ENCODE measurements at places on chromosomes 7 and 10.

DNA sequence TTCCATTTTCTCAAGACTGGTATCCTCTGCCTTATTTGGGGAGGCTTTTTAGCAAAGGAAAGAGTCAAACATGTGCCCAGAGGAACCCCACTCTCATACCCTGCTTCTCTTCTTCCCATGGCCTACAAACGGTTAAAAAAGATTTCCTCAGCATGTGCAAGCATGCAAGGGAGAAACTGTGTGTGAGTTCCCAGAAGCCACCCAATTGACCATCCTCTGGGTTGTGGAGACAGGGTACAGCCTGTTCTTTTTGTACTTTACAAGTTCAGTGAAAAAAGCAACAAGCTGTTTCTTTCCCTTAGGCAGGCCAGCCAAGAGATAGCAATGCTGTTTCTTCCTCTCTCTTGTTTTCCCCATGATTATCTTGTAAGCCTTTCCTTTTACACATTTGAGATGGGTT is 68.8 kb upstream of the MTPN start:
- no peak for DNase-seq

- no peak for DNase-seq
Measured at GRCh38 chr10:122646511-122647382, 52.9 kb downstream of the C10orf120 start.

- DNase-seq = no peak
Measured at GRCh38 chr7:1503390-1503789, 799 bp downstream of the INTS1 start.

DNA sequence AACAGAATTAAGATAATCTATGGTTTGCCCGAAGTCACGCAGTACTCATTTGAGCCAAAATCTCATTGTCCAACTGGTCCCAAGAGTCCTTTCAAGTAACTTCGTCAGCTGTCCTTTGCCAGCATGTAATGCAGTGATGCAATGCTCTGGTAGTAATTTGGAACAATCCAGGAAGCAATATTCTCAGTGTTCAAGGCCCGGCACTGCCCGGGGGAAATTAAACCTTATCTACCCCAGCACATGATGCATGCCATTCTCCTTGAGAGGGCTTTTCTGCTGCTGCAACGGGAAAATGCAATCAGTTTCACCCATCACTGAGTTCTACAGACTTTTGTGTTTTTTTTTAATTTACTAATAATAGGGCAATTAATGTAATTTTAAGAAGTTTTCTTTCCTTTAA is 77.6 kb upstream of the NME8 start:
- no peak for DNase-seq

GRCh38 chr10:115772606-115773005 is 500.4 kb downstream of the GFRA1 start:
- DNase-seq = no peak

DNA sequence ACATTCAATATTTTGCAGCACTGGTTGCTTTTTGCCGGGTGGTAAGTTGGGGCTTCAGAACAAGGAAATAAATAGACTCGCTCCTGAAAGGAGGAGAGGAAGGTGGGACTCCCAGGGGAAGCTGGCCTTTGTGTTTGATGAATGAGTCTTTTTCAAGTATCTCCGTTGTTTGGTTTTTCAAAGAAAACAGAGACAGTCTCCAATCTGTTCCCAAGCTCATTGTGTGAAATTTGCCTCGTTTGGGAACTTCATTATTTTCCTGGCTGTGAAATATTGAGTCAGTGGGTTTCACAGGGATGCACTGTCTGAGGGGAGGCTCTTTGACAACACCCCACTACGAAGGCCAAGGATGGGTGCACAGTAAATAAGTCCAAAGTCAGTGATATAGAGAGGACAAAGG is 38.7 kb upstream of the KIAA1217 start:
- DNase-seq = no peak

Data from stimulated activated CD8-positive, alpha-beta memory T cell treated with anti-CD3 and anti-CD28 coated beads, Interleukin-7, amount 100 ng/mL, for 1 hour (primary cell).